ENCODE measurements at places on chromosomes 3 and 15.

- no peak for DNase-seq
Observed at GRCh38 chr3:174862101-174862500, 3.0 kb downstream of the NAALADL2 start.

DNA sequence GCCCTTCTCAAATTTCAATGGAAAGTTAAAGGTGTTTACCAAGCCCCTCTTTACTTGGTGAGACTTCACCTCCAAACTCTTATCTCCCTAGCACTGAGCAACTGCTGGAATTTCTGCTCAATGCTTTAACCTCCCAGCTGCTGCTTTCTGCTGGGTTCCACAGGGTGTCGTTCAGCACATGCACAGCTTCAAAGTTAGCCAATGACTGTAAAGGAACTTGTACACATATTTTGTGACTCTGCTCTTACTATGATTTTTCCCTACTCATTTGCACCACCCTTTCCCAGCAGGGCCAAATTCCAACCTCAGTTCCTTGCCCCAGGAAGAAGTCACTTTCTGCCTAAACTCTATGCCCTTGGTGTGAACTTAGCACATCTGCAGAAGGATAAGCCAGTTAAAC is 89.7 kb downstream of the ULK4 start:
- DNase-seq, result no peak

DNA sequence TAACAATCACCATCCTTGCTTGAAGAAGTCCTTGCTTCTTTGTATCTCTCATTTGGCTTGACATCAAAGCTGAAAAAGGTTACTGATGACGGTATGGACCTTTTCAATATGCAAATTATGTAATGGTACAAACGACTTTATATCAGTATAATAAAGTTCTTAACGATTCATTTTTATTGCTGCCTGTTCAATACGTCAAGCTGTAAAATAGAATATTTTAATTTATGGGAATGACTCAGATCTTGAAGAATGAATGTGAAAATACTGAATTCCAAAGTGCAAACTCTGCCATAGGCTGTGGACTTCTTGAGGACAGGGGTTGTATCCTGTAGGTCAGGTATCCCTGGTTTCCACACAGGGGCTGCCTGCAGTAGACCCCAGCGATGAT is 156.2 kb downstream of the PLCL2 start:
- DNase-seq, result no peak

DNA sequence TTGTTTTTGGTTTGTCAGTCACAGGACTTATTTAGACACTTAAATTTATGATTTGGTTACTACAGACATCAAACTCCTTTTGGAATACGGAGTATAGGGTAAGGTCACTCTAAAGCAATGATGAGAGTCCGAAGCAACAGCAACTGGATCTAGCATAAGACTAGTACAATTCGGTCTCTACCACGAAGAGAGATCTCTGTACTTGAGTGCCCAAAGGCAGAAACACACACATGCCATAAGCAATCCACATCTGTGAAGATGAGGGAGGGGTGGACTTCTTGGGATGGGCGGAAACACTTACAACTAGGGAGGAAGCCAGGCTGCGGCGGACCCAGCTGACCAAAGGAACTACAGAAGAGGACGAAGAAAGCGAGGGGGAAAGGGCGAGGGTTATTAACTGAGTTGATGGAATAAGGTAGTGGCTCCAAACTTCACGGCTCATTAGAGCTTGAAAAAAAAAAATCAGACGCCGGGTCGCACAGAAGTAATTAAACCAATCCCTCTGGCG is 595 bp downstream of the DPH6 start:
- no peak for DNase-seq

- DNase-seq, result no peak
Observed at GRCh38 chr3:126017362-126017761, 48.4 kb downstream of the ROPN1B start.

- DNase-seq, result no peak
Observed at GRCh38 chr15:58222679-58223078, 84.5 kb downstream of the AQP9 start.

- DNase-seq, result no peak
Observed at GRCh38 chr3:16455001-16455400, 58.5 kb downstream of the RFTN1 start.

- DNase-seq, result no peak
Observed at GRCh38 chr3:152202976-152203626, 65.6 kb upstream of the MBNL1 start.

DNA sequence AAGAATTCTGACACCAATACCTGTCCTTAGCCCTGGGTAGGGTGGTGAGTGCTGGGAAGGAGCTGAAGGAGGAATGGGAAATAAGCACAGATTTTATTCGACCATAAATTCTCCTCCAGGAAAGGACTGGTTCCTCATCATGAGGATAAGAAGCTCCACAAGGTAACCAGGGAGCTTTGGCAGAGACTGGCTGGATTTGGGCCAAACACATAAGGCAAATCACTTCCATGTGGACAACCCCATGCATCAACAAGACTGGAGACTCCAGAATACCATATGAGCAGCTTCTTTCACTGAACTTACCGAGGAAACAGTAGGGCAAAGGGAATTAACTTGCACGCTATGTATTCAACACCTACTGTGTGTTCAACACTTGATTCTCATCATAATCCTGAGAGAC is 312.5 kb downstream of the NTRK3 start:
- DNase-seq, result no peak

- DNase-seq, result no peak
Observed at GRCh38 chr15:70259028-70259424, 161.3 kb upstream of the TLE3 start.

GRCh38 chr15:81182756-81183438 is 13.8 kb upstream of the IL16 start:
- DNase-seq, result no peak

DNA sequence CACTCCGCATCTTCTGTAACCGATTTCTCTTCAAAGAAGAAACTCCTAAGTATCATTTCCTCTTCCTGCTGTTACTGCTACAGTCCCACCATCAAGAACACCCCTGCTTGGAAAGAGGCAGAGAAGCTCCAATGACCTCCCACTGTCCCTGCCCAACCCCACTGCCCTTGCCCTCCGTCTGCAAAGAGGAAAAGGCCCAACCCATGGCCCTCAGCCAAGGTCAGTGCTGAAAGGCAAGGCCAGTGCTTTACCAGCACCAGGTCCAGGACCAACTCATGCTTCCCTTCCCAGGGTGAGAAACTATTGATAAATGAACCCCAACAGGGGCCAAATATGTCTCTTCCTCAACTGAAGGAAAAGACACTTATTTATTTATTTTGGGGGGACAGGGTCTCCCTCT is 22.5 kb downstream of the FAM240A start:
- DNase-seq, result no peak

DNA sequence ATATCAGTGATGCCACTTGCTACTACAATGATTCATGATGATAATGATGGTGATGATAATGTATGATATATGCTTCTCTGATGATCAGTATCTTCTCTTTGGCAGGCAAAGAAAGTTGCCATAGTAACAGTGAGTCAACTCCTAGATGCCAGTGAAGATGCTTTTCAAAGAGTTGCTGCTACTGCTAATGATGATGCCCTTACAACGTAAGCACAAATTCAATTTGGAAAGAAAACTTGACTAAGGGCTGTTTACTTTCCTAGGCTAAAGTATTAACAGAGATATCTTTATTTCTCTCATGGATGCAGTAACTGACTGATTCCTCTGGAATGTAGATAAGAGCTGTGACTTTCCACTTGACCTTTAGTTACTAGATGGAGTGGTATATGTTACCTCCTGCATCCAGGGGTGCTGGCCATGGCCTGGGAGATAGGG is 27.8 kb downstream of the ADGRG7 start:
- DNase-seq, result no peak

- DNase-seq, result no peak
Observed at GRCh38 chr15:58141894-58142293, 3.7 kb downstream of the AQP9 start.

- no peak for DNase-seq
Observed at GRCh38 chr3:193857996-193858395, 265.0 kb downstream of the OPA1 start.

DNA sequence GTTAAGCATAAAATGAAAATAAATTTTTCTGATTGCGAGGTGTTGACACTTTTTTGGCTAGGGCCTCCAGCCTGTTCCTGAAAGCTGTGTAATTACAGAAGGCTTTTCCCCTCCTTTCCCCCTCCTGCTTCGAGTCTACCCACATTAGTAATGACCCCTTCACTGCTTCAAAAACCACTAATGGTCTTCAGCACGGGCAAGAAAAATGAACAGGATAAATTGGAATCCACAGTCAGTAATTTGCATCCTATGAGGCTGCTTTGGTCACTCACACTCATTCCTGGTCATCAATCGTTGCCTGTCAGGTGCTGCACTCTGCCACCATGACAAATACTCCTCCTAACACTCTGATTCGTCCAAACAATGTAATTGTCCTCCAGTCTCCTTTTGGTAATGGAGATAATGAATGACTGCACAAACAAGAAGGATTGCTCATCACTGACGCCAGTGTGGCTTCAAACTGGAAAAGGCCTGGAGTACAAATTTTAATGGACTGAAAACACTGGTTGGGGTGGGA is 148.6 kb downstream of the MEIS2 start:
- DNase-seq, result no peak

DNA sequence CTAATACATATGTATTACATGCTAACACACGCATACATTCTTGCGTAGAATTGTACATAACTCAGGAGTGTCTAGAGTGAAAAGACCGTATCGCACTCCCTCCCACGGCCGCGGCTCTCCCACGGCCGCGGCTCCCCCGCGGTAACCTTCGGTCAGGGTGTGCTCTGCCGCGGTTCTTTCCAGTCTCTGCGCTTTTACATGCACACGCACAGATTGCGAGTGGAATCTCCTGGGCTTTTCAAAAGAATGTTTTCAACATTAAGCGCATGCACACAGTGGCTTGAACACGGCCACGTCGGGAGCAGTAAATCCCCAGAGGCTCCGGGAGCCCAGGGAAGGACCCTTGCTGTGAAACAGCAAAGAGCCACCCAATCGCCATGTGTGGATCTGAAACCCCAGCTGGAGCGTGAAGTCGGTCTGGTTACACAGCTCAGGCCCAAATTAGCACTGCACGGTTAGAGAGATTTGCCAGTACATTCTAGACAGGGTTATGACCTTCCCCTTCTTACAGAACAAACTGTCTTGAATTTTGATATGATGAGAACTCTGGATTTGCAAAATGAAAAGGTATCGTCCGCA is 805 bp upstream of the RGMA start:
- no peak for DNase-seq

- no peak for DNase-seq
Observed at GRCh38 chr15:32736701-32737061, 18.9 kb downstream of the GREM1 start.

- no peak for DNase-seq
Observed at GRCh38 chr3:184290331-184290730, 8.7 kb upstream of the PSMD2 start.

DNA sequence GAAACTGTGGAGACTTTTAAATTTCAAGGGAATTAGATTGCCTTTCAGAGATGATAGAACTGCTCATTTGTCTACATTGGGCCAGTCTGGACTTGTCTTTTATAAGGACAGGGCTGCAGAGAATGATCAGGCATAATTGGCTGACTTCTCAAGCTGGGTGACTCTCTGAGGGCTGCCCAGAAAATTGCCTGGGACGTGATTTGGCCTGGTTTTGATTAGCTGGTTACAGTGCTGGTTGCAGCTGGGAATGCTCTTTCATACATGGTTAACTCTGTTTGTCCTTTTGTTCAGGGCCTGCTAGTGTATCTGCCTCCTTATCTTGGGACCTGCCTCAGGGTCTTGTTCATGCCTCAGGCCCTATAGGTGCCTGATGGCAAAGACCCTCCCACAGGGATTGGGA is 245.6 kb downstream of the CLSTN2 start:
- DNase-seq, result no peak
